ENCODE measurements at places on chromosomes 16 and 17. TPM values are rescaled to one million over a fixed set of nuclear protein-coding genes. Genes with fewer than 3 reads are reported as not detected.

SLC16A6 gene
- total RNA-seq = 0.15 TPM

C16orf74 gene
- total RNA-seq = 0.37 TPM

ABCA6 gene
- 5.9 TPM for total RNA-seq

CBFA2T3 gene
- total RNA-seq = 10.5 TPM

PRDM7 gene
- total RNA-seq = not detected

SLC43A2 gene
- total RNA-seq = 38.7 TPM

ITGB3 gene
- 1.9 TPM for total RNA-seq

NUDT7 gene
- 12.7 TPM for total RNA-seq

HOXB13 gene
- 82.9 TPM for total RNA-seq

ACSM2A gene
- not detected for total RNA-seq

CASKIN1 gene
- total RNA-seq = 0.27 TPM

TBC1D28 gene
- total RNA-seq = not detected

CA7 gene
- 120 TPM for total RNA-seq

OR1A2 gene
- total RNA-seq = not detected

SGCA gene
- 5.5 TPM for total RNA-seq

CACNA1G gene
- 0.19 TPM for total RNA-seq

DHRS13 gene
- 22.8 TPM for total RNA-seq

MTSS2 gene
- 25.3 TPM for total RNA-seq

KRTAP3-2 gene
- not detected for total RNA-seq

All from colonic mucosa (tissue), 4 donors.